ENCODE measurements at places on chromosomes 3 and 15. TPM values are rescaled to one million over a fixed set of nuclear protein-coding genes. Genes with fewer than 3 reads are reported as not detected.

DNA sequence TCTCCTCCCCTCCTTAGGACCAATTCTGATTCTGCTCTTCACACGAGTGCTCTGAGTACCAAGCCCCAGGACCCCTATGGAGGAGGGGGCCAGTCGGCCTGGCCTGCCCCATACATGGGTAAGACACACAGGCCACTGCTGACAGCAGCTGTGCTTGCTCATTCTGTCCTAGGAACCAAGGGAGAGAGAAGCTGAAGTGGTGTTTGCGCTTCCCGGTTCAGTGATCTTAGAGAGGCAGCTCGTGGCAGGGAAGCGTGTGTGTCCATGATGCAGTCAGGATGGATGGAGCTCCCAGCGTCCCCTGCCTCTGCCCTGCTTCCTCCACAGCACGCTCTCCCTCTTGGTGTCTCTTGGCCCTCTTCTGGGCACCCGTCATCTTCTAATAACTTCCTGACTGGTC lies 77.6 kb downstream of the CRTC3 start:
- no peak for DNase-seq

DNA sequence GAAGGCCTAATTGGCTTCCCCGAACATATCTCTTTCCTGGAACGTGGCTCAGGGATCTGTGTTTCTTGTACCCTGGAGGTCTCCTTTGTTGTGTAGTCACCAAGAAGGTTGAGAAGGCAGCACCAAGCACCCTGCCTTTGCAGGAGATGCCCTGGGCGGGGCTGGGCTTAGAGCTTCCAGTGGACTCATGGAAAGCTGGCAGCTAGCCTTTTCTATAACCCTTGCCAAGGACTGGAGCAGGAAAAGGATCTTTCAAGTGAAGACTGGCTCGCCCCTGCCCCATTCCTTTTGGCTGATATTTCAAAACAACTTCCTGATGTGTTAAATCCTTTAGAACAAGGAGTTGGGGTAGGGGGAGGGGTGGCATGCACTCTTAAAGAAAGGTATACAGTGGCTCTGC lies 58.9 kb upstream of the EPHA6 start:
- DNase-seq = no peak

GRCh38 chr3:47001731-47002170 lies 22.3 kb downstream of the NBEAL2 start:
- peak; percentile 51 for DNase-seq

DNA sequence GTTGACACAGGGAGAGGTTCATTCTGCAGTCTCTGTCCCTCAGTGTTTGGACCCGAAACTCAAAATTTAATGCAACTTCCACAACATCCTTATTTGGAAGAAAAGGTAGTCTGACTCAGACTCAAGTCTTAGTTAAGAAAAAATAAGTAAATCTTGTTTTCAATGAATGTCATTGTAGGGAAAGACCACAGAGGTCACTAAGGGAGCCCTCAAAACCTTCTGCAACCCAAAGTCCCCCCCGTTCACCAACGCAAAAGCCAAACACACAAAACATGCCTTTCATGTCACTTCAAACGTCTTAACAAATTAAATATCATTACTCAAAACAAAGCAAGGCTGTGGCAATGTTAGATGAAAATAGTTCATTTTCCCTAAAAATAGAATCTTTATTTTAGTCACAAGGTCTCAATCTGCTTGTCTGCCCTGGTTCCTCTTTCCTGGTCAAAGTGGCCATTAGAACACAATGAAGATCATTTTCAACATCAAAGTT lies 20.9 kb upstream of the SSUH2 start:
- no peak for DNase-seq

DNA sequence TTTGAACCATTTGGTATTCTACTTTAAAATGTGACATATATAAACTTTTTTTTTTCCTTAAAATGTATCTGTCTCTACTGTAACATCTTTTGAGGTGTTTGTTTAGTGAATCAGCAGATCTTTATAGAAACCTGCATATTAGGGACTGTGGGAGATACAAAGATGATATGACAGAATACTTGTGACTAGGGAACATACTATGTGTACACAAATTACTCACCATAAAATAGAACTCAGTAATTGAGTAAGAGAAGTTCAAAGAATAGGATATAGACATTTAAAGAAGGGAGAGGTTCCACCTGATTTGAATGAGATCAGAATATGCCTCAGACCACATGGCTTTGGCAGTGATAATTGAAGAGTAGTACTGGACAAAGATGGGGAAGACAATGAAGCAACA lies 47.9 kb downstream of the ATP2C1 start:
- no peak for DNase-seq

GRCh38 chr3:188184649-188185048 lies 30.7 kb downstream of the LPP start:
- DNase-seq = no peak

DNA sequence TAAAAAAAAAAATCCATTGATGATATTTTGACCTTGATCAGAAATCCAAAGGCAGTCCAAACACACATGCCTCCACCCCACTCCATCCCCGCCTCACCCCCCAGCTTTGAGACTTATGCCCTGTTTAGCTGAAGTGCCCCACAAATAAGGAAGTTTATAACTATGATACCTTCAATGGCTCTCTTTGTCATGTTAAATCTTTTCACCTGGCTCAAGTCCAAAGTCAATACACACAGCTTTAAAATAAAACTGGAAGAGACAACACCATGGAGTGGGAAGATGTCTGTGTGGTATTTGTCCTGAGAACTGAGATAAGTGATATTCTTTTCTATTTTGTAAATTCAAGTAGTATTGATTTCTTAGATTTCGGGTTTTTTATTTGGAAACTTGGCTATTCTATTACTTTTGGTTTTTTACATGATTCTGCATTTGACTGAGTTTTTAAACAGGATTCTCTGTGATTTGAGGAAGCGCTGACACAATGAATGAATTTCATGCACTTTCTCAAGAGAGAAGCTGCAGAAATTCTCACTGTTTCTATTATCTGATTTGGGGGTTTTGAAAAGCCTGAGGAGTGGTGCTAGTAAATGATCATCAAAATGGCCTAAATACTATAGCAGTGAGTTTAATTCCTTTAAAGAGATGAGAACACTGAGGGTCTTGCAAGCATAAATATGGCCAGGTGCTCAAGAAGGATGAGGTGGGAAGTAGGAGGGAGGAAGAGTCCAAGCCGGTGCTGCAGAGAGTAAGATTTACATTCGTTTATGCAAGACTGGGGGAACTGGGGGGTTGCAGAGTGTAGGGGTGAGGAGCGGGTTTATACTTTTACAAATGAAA lies 5.2 kb downstream of the FOXB1 start:
- DNase-seq = no peak

DNA sequence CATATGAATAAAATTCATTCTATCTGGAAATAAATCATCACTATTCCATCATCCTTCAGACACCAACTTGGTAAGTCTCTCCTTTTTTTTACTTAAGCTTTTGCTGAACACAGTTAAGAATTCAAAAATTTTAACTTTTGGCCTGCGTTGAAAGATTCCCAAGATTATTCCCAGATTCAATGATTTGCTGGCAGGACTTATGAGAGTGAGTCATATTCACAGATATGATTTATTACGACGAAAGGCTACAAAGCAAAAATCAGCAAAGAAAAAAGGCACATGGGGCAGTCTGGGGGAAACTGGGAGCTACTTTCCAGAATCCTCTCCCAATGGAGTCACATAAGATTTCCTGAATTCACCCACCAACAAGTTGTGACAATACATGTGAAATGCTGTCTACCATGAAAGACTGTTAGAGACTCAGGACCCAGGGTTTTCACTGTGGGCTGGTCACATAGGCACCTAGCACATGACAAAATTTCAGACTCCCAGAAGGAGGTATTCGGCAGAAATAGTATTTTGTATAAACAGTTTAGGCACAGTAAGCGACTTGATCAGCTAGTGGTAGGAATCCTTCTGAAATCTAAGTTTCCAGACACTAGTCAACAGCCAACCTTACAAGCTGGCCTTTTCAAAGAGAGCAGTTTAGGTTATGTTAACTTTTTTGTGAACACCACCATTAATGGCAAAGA lies 82.1 kb downstream of the DLG1 start:
- DNase-seq = no peak

DNA sequence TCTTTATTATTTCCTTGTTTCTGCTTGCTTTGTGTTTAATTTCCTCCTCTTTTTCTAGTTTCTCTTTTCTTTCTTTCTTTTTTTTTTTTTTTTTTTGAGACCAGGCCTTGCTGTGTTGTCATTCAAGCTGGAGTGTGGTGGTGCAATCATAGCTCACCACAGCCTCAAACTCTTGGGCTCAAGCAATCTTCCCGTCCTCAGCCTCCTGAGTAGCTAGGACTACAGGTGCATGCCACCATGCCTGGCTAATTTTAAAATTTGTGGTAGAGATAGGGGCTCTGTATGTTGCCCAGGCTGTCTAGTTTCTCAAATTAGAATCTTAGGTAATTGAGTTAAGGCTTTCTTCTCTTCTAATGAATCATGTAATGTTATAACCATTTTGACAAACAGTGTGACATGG lies 22.4 kb downstream of the SLMAP start:
- no peak for DNase-seq

DNA sequence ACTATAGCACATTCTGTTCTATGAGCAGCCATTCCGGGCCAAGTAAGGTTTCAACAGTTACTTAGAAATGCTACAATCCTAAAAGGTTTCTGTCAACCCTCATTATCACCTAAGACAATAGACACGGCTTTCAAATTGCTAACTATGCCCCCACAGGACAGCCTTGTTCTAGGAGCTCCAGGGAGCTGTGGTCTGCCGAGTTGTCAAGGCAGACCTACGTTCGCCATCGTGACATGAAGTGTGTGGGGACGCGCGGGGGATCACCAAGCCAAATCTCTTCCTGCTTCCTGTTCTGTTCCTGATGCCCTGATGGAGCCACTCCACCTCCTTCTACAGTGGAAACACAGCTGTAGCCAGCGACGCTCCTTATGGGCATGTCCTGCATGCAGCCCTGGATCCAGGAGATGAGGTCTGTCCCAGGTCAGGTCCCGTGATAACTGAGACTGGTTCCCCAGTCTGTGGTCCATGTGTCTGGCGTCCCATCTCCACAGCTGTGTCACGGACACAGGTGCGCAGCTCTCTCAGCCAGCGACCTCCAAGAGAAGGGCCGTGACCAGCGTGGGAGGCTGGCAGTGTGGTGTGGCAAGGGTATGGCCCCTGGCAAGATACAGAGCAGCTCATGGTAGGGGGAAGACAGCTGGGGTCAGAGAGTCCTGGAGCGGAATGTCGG lies 82.8 kb downstream of the PCSK6 start:
- no peak for DNase-seq

Gene TMEM266
- total RNA-seq = 0.22 TPM

Gene NANOGP8
- total RNA-seq = 0.98 TPM

DNA sequence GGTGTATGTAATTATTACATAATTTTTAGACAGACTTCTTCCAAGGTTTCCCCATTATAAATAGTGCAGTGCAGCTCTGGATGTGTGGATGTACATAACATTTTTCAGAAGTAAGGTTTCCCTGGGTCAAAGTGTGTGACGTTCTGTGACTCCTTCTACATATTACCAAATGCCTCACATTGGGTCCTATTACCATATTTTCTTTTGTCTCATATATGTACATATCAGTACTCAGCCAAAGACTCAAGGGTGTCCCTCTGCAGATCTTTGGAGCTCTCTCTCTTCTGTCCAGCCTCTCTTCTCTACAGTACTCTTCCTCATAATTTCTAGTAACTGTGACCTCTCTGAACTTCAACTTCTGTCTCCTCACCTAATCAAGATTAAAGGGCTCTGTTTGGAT lies 31.3 kb upstream of the PEX5L start:
- no peak for DNase-seq

- DNase-seq = no peak
Measured at GRCh38 chr3:15120986-15121385, 22.0 kb upstream of the RBSN start.

GRCh38 chr3:42735615-42736014 lies 33.0 kb upstream of the HHATL start:
- DNase-seq = no peak

GRCh38 chr3:140830391-140830790 lies 111.2 kb upstream of the SLC25A36 start:
- no peak for DNase-seq

GRCh38 chr15:20672470-20672869 lies 130.9 kb upstream of the GOLGA6L6 start:
- DNase-seq = no peak

Gene MAP6D1
- total RNA-seq = 1.1 TPM

- DNase-seq = peak; percentile 40
Measured at GRCh38 chr15:68410466-68411342, 21.3 kb downstream of the ITGA11 start.

DNA sequence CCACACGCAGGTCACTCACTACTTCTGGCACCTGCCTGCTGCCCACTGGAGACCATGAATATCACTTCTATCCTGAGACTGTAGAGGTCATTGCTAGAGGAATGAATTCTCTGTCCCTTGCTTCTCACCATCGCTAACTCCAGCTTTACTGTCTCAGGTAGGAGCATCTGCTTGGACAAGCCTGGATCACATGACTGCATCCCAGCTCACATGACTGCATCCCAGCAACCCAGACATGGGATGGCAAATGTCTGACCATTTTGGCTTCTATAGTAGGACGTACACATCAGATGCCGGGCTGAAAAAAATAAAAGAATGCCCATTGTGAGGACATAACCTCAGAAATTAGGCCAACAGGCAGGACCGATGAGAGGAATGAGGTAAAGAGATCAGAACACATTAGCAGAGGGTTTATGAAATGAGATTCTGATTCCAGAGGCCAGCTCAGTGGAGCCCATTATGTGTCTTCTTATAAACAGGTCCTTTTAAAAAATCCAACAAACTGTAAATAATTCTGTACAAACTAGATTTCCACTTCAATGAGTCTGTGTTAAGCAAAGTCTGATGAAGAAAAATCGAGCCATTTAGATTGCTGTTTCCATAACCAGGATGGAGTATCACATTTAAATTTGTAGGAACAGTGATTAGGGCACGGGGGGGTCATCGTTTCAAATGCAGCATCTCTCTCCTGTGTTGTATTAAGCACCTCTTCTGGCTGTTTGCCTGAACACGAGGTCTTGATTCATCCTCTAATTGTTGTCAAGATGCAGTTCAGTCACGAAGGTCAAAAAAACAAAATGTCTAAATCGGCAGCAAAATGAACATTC lies 126.7 kb downstream of the MTHFS start:
- no peak for DNase-seq

Gene ELP6
- 21.0 TPM for total RNA-seq

DNA sequence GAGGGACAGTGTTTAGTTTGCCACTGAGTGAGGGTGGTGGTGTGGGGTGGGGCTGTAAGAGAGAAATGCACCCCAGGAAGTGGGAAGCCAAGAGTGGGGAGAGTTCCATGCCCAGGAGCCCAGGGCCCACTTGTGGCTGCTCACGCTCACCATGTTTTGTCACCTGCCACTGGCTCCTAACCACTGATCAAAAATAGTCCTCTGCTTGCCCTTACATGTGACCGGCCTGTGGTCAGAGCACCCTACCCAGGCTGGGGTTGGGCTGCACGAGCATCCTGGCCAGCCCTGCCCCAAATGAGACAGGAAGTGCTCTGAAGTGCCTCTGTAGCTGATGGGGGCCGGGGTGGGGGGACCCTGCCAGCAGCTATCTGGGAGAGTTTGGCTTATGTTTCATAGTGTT lies 216.3 kb downstream of the RPLP1 start:
- DNase-seq = no peak

GRCh38 chr3:127715532-127715931 lies 42.8 kb downstream of the ABTB1 start:
- DNase-seq = peak; percentile 51

Gene BFSP2
- total RNA-seq = not detected

- DNase-seq = peak; percentile 26
Measured at GRCh38 chr3:27560484-27561056, 76.4 kb upstream of the SLC4A7 start.

- no peak for DNase-seq
Measured at GRCh38 chr3:43909149-43909548, 218.4 kb downstream of the ABHD5 start.
